ENCODE measurements at places on chromosomes 6 and 20.

- DNase-seq, result no peak
These were observed 14.2 kb downstream of the KCNG1 start for GRCh38 chr20:51008718-51009117.

DNA sequence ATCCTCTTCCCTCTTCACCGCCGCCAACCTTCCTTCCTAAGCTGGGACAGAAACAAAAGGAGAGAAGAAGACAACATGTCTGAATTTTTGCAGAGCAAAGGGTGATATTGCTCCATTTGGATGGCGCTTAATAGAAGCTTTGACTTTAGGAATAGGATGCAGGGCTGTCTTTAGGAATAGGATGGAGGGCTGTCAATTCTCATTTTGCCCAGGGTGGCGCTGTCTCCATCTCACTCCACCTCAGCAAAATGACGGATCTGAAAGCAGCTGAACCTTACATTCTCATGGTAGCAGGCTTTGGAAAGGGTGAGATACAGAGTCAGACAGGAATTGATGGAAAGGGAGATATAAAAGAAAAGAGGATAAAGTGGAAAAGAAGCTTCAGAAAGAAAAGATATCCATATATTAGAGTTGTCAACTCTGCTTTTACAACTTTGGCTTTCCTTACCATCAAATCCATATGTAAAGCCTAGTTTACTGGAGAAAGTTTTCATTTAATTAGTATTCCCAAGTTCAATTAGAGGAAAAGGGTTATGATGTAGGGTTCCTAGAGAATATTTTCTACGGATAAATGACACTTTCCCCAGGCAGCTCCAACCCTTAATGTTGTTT lies 2.4 kb downstream of the MTCL3 start:
- DNase-seq, result peak; percentile 69

DNA sequence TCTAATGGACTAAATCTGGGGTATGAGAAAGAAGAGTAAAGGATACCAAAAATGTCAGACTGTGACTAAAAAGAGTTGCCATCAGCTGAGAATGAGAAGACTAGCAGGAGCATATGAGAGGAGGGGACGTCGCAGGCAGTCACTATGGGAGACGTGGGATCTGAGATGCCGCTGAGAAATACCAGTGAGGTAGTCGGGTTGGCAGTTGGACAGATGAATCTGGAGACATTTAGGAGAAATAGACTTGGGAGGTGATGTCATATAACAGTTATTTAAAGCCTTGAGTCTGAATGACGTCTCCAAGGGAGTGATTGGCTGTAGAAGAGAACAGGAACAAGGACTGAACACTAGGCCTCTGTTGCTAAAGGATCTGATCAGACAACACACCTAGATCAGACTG lies 51.5 kb upstream of the TRIM26 start:
- no peak for DNase-seq

DNA sequence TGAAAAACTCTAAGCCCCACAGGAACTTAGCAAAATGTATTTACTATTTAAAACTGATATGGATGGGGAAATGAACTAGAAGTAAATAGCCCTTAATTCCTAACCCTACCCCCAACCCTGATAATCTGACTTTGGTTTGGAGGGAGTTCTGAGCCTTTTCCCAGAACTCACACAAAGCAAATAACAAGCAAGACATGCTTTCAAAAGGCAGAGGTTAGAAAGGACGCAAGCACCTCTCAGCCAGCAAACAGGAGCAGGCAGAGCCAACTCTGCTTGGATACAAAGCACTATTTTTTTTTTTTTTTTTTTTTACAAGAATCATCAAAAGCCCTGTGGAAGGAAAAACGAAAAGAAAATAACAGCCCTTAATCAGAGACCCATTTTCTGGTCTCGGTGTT lies 58.7 kb downstream of the SLC22A23 start:
- no peak for DNase-seq

DNA sequence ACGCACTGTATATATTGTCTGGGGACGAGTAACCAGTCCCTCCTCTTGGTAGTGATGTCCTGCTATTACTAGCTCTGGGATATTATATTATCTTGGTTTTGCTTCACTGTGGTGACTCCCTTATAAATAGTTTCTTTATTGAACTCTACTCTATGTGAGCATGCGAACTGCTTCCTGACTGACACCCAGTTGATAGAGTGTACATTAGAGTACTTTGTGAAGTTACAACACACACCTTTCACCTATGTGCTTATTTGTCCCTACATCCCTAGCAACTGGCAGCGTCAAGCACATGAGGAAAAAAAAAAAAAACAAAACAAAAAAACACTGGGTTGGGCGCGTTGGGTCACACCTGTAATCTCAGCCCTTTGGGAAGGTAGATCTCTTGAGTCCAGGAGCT lies 67.3 kb upstream of the TENT5A start:
- no peak for DNase-seq

DNA sequence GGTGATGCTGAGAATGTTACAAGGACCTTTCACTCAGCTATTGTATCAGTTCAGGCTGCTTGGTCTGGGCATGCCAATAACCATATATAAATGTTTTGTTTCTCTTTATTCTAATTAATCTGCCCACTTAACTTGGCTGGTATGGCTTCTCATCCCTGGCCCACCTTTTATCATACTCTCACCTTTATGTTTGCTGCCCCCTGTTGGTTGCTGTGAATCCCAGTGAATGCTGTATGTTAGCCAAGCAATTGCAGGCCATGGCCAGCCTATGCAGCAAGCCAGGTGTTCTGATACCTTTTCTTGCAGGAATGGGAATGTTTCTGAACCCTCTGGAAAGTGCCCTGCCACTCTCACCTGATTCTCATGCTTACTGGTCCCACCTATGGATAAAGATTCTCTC lies 54.6 kb downstream of the PCSK2 start:
- DNase-seq, result peak; percentile 8
